Stimulated activated naive CD4-positive, alpha-beta T cell (primary cell): ENCODE measurements at places on chromosomes 1 and 21.

GRCh38 chr1:4425892-4426291 is 228.5 kb upstream of the AJAP1 start:
- DNase-seq: no peak

DNA sequence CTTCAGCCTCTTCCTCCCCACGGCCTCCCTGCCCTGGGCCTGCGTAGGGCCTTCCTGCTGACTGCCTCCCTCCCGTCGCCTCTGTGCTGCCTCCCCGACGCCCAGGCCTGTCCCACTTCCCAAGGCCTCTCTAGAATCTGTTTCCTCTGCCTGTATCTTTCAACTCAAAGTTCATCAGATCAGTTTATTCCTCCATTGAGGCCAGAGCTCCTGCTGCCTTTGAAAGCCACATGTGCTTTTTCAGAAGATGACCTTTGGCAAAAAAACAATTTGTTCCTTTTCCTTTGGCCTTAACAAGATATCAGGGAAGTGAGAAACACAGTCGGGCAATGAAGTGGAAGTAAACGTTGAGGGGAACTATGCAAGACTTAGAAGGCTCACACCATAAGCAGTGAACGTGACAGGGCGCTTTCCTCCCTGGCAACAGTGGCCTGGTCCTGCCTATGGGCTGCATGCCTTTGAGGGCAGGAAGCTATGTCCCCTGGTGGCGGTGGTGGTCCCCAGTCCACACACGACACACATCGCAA is 85.9 kb downstream of the PSMG1 start:
- no peak for DNase-seq

GRCh38 chr21:39555911-39556590 is 56.7 kb upstream of the B3GALT5 start:
- DNase-seq: no peak

- no peak for DNase-seq
These were observed 540.8 kb downstream of the BRINP3 start for GRCh38 chr1:189936861-189937260.

DNA sequence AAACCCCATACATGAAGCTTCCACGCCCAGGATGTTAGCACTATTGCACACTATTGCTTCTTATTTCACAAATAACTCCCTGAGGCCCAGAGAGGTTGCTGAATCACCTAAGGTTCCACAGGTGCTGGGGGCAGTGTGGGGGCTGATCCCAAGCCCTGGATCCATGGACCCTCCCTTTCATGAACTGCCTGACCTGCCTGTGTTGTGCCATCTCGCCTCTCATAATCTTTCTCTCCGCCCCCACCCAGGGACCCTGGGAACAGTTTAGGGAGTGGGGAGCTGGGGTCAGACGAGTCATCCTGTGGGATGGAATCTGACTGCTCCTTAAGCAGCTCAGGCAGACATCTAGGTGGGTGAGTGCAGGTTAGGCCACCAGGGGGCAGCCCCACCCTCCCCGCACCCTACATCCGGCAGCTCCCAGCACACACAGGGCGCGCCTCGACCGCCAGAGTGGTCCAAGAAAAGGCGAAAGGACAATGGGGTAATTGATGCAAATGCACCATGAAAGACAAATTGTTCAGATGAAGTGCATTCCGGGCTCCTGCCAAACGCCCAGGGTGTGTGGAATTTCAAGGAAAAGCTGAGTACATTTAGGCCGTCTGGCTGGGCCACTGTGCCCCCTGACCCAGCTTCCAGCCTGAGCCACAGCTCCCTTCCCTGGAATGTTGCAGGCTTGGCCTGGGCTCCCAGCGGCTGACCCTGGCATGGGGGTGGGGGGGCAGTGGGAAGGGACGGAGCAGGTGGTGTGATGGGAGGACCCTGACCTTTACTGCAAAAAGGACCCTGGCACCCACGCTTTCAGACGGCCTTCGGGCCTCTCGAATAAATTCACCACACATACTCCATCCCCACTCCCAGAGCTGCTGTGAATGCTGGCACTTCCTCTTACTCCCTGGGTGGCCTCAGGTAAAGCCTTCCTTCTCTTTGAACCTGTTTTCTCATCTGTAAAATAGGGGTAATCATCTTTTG is 20.8 kb downstream of the PHLDA3 start:
- DNase-seq: peak; percentile 12

DNA sequence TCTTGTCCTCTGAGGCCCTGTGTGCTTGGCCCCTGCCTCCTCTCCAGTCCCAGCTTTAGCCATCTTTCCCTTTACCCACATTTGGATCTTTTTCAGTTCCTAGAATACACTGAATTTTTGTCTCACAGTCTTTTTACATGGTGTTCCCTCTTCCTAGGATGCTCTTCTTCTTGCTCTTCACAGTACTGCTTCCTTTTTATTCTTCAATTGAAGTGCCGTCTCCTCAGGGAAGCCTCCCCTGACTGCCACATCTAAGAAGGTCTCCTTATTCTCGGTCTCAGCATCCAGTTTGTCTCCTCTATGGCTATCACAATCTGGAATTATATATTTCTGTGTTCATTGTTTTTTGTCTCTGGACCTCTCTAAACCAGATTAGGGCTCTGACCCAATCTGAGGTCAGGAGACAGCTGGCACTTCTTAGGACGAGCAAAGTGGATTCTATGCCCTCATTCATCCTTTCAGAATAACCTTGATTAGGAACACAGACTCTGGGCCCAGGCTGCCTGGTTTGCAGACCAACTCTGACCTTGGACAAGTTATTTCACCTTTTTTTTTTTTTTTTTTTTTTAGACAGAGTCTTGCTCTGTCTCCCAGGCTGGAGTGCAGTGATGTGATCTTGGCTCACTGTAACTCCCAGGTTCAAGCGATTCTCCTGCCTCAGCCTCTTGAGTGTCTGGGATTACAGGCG is 3.2 kb upstream of the FGR start:
- DNase-seq: no peak
